Naive B cell (primary cell): ENCODE measurements at places on chromosomes 7 and 10.

DNA sequence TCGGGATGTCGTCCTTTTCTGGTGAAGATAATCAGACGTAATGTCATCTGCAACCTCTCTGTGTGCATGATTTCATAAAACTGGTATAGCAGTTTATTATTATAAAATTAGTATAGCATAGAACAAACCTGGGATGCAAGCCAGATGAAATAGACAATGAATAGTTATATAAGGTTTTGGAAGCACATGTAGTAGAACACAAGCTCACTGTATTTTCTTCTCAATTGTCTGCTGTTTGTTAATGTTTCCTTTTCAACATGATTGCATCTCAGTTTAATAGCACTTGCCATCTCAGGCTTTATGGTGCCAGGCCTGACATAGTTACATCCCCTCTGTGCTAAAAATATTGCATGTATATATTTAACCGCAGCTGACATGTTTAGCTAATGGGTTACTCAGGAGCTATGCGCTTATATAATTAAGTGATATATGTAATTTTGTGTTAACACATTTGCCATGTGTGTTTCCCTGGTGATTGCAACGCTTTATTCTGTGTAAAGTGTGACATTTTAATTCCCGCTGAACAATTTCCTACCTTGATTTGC lies 132.7 kb downstream of the ARID5B start:
- DNase-seq, result no peak

DNA sequence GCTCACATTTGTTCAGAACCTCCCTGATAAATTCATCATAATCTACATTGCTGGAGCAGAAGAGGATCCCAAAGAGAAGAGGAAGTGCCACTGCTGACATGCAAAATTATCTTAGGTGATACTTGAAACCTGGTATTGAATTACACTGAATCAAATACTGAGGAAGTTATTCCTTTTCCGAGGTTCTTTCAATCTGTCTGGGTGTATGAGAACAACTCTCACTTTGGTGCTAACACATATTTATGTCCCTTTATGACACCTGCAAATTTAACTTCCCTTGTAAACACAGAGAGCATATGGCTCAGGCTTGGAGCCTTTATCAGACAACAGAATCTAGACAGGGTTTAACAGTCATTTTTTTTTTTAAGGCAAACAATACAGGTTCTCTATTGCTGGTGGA lies 131.4 kb downstream of the SRPK2 start:
- DNase-seq, result no peak

DNA sequence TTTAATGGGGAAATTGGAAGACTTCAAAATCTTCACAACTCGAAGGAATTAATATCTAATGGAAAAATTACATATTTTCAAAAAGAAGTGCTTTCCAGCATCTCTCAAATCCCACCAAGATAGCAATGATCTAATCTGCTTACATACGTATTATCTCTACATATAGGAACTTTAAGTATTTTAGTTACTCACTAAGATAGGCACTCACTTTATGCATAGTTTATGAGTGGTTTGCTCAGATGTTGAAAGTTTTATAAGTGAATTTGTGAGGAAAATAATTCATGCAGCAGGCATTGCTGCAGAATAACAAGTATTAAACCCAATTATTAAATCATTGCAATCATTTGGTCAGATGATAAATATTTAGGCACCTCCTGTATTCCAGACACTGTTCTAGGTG lies 2.3 kb upstream of the CYTH3 start:
- no peak for DNase-seq

- no peak for DNase-seq
Measured at GRCh38 chr10:111873041-111873440, 310.5 kb downstream of the GPAM start.

DNA sequence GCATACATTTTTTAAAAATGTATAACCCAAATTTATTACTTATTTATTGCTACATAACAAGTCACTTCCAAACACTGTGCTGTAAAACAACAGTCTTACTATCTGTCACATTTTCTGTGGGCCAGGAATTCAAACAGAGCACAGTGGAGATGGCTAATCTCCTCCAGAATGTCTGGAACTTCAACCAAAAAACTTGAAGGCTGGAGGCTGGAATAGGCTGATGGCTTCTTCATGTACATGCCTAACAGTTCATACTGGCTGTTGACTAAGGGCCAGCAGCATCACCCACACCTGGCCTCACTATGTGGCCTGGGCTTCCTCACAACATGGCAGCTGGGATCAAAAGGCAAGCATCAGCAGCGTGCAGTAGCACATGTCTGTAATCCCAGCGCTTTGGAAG lies 92.4 kb upstream of the KMT2E start:
- DNase-seq, result no peak

DNA sequence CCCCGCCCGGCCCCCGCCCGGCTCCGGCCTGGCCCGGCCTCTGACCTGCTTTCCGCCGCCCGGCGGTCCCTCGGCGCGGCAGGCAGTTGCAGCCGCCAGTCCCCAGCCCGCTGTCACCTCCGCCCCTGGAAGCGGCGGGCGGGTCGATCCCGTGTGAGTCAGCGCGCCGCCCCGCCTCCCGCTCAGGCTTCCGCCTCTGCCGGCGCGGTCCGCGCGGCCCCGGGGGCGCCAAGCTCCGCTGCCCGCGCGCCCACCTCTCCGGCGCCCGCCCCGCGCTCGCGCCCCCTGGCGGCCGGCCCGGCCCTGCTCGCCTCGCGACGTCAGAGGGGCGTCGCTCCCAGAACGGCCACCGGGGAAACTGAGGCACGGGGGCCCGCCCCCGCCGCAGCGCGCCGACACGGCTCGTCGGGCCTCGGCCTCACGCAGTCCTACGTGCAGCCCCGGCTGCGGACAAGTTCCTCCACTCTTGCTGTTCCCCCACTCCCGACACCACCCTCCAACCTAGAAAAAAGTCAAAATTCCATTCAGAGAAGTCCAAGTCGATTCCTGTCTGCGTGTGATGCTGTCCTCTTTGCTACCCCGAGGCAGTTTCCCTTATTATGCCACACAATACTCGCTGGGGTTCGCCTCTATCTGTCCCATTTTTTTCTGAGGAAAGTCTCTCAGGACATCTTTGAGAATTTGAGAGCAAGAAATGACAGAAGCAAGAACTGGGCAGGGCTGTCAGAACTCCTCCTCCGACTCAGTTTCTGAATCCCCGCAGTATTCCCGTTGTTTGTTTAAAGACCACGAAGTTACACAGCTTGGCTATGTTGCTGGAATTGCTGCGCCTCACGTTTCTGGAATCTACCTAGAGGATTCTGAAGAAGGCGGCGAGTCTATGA lies at the start of gene DNMBP:
Gene DNMBP (minus strand): TSS at position 155 of the 884 bp plus-strand sequence. CDS start 37,823 bp downstream, outside the sequence.
- peak; percentile 88 for DNase-seq

GRCh38 chr10:124387078-124387874 lies 31.4 kb downstream of the OAT start:
- DNase-seq, result no peak

DNA sequence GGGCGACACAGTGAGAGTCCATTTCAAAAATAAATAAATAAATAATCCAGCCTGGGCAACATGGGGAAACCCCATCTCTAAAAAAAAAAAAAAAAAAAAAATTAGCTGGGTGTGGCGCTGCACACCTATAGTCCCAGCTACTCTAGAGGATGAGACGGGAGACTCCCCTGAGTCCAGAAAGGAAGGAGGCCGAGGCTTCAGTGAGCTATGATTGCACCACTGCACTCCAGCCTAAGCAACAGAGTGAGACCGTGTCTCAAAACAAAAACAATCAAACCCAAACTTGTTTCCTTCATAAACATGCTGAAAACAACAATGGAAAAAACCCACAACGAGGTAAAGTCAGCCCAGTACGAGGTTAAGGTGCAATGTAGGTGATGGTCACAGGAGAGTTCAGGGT lies 1.2 kb downstream of the COX19 start:
- DNase-seq, result no peak

DNA sequence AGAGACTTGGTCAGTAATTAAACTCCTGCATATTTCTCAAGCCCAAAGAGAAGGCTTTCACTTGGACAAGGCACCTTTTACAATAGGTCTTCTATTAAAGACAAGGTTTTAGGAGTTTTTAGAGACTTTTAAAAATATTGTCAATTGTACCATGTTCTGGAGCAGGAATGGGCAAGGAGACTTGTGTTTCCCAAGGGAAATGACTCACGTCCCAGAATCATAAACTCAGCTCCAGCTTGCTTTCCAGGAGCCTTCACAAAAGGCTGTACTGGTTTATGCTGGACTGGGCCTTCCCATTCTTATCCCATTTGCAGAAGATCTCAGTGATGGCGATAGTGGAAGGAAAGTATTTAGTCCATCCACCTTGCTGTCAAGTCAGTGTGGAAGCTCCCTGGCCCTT lies 7.8 kb upstream of the GLI3 start:
- no peak for DNase-seq

DNA sequence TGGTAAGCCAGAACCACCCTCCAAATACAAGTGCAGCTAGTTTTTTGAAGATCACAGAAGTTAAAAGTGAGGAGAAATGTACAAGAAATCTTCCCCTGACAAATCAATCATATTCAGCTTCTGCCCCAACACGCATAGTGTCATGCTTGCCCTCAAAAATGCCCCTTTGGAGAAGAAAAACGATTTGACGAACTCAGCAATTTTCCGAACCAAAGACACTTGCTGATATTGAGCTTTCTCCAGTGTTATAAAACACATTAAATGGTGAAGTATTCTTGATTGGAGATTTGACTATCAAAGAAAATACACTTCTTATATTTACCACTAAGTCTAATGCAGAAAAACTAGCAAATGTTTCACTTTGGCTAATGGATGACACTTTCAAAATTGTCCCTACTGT lies 195.5 kb downstream of the ETV1 start:
- DNase-seq, result no peak

- DNase-seq, result peak; percentile 63
Measured at GRCh38 chr10:91389636-91390512, 20.3 kb upstream of the HECTD2 start.

DNA sequence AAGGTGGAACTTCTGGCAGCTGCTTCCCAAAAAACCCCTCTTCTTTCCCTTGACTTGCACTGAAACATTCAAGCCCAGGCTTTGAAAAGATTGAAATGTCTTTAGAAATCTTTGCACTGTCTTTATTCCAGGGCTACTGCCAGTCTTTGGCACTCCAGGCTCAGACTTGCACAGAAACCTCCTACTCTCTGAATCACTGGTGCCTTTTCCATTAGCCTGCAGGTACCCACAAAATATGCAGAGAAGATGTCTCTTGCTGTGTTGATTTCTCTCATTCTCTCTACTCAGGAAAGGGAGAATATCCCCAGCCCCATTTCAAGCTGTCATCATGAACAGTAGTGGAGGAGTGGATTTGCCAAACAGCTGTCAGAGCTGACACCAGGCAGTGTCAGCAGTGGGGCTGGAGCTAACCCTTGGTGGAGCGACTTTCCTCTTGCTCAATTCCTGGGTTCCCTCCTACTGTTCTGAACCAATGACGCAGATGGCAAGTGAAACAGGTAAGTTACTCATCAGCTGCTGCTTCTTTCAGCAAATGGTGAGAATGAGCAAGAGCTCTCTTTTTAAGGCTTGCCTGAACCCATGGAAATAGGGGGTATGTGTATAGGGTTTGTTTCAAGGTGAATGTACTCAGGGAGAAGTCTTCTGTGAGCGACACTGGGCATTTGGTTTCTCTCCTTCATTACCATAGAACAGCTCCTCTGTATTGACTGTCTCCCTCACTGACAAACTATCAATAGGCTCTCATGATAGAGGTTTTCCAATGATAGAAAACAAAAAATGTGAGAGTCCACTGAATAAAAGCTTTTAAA lies 362.4 kb downstream of the ADRA2A start:
- no peak for DNase-seq

DNA sequence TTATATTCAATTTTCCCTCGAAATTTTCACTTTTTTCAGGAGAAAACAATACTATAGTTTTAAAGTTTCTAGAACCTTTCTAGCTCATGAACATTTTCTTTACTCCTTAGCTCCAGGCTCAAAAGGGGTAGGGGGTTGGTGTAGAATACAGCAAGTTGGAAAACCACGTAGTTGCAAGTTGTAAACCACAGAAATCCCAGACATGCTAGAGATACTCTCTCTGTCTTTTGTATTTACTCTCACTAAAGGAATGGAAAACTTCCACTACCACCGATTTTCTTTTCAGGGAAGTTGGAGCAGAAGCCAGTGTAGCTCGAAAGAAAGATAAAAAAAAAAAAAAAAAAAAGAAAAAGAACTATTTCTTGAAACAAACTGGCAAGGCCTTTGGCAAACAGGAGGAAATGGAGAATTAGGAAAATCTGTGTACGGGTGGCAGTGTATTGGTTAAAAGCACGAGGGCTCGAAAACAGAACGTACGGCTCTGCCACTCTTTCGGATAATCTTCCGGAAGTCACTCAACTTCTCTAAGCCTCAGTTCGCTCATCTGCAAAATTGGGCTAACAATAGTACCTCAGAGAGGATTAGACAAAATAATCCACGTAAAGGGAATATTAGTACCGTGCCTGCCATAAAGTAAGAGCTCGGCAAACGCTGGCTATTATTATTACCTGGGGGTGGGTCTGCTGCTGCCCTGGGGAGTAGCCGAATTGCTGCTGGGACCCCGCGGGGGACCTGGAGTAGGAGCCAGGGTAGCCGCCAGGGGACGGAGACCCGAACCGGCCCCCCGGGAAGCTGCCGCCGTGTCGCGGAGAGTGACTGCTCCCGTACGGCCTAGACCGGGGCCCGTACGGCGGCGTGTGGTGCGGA lies 628 bp downstream of the MPLKIP start:
- no peak for DNase-seq

DNA sequence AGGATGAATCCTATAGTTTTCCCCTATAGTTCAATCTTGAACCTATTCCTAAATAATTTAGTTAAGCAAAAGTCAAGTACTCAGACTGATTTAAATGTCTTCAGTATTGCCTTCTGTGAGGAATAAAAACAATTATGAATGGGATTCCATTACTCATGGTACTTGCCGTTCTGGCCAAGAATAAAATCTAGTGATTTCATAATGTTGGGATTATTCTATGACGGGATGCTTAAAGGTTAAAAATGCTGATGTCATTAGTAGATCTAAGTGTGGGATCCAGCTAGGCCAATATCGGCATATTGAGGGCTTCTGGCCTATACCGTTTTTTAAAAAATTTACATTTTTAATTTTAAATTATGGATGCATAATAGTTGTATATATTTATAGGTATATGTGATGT lies 5.3 kb downstream of the BPGM start:
- no peak for DNase-seq

DNA sequence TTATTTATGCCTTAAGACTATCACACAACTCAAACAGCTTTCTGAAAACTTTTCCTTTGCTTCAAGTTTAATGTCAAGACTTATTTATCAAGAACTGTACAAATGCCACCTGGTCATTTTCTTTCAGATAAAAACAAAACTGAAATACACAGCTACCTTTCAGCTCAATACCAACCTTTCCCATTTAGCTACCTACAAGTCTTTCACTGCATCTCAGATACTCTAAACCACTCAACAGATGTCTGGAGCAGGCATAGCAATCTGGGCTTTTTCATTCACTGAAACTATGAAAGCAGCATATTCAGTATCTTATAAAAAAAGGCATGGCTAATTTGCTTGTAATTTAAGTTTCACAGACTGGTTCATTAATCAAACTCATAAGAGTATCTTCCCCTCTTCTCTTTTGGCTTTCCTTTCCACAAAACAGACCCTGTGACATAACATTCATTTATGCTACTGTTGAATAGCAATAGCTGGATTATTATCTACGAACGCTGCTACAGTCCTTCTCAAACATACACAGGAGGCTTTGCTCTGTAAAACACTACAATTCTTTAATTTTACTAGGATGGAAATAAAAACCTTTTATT lies 8.2 kb downstream of the TRA2A start:
- no peak for DNase-seq

GRCh38 chr10:19986591-19986990 lies 170.4 kb downstream of the PLXDC2 start:
- no peak for DNase-seq
